Fibroblast of skin of left quadriceps (primary cell): ENCODE measurements at places on chromosomes 5 and 9.

DNA sequence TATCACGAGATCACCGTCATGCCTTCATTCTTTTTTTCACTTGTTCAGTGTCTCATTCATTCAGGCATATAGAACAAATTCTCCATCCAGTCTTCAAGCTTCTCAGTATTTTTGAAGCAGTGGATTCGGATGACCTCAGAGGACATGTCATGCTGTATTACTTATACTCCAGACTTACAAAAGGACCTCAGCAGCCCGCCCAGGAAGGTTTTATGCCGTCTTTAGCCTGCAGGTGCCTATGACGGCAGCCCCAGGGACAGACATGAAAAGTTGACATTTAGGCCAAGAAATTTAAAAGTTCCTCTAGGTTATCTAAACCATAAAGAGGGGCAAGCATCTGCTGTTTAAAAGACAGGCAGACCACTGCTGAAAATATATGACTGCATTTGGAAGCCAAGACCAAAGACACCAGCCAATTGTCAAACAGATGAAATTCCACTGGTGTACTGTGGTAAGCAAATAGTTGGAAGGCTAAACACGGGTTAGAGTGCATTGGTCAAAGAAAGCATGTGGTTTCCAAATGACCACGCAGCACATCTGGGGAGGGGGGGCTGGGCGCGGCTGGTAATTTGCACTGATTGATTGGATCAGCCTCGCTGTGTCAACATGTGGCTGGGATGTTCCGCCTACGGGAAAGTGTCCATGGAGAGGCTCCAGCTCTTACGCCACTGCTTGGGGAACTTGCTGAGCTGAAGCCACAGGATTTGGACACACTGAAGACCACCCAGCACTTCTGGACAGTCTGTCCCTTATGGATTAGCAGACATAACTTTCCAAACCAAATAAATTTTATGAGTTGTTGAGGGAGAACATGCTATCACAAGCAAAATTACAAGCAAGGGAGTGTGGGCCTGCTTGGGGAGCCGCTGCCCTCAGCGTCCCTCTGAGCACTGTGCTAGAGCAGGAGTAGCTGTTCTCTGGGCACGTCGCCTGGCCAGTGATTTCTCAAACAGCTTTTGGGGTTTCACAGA is 173.6 kb downstream of the FANCC start:
- peak; percentile 88 for DNase-seq

- DNase-seq = no peak
Measured at GRCh38 chr5:150180241-150181026, 9.4 kb upstream of the SLC6A7 start.

DNA sequence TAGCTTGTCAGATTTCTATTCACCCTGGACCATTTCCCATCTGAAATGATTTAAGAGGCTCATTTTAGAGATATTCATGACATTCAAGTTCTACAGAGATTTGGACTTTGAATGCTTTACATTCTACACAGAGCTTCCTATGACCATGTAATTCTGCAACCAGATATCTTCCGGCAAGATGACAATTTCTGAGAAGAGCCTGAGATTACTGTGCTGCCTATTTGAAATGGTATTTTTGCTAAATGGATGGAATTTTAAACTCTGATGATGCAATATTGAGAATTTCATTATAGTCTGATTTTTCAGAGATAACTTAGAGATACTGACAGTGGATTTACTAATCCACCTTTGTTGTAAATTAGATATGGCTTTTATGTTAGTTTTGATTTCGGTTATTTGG is 16.0 kb upstream of the ACOT12 start:
- no peak for DNase-seq

GRCh38 chr5:2892466-2893000 is 141.1 kb upstream of the IRX2 start:
- no peak for DNase-seq

GRCh38 chr9:68727636-68728035 is 22.6 kb downstream of the PIP5K1B start:
- no peak for DNase-seq

DNA sequence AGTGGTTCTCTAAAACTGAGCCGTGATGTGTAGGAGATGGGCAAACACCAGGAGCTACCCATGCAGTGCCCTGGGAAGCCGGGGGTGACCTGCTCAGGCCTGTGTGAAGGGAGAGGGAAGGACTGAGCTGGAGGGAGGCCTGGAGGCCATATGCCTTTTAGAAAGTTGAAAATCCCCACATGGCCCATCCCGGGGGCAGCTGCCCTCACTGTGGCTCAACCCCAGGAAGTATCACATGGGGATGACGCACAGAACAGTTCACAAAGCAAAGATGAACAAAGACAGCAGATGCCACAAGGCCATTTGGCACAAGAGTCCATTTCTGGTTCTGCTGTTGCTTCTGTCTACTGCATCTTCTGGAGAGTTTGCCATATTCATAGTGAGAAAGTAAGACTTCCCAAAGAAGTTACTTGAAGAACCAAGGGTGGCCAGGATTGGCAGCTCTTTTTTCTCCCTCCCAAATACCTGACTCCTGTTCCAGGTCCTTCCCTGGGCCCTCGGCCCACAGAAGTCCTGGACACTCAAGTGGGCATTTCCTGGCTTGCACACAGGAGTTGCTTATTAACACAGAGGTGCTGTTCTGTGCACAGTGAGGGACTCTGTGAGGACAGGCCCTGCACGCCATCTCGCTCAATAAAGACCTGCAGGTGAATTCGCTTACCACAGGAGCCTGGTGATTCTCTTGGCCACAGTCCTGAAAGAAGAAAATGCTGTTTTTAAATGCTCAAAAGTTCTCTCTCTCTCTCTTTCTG is 25.1 kb downstream of the ACSL6 start:
- no peak for DNase-seq

DNA sequence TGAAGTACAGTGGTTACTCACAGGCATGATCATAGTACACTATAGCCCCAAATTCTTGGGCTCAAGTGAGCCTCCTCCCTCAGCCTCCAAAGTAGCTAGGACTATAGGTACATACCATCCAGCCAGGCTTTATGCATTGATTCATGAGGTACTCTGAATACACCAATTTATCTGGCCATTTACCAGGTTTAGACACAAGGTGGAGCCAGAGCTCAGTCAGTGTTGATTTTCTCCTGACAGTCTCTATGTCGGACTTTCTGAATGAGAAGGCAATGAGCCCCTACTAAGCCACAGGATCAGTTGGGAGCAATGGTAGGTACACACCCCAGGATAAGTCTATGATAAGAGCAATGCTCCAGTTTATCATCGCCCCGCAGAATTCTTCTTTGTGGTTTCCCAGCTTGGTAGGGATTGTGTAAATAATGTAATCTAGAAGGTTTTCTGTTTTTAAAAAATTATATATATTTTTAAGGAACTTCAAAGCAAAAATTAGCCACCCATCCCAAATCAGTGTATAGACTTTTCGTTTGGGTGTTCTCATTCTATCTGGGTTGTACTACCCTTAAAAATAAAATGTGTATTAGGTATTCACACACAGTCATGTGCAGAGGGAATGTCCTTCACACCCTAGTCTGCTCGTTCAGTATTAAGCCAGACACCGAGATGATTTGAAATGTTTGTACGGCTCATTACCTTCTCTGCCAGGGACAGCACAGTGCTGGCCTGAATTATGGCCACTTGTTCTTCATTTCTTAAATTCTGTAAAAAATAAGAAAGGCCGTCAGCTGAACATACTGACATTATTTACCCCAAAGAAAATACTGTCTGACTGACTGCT is 118.4 kb upstream of the DPYSL3 start:
- peak; percentile 47 for DNase-seq

DNA sequence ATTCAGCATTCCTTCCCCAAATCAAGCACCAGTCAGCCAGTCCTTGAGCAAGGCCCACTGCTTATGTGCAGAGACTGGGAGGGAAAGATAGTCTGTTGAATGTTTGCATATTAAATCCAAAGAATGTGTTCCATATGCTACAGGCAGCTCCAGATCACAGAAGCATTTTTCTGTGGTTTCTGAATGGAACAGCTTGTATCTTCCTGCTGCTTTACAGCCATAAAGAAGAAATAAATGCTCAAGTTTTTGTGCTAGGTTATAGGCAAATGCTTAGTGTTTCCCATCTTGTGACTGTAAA is 310.3 kb downstream of the TRIM36 start:
- no peak for DNase-seq

- DNase-seq = no peak
Measured at GRCh38 chr9:134040176-134040565, 14.9 kb downstream of the BRD3OS start.

- no peak for DNase-seq
Measured at GRCh38 chr5:9853309-9853708, 223.2 kb upstream of the TAS2R1 start.

GRCh38 chr5:119418606-119419100 is 33.6 kb upstream of the HSD17B4 start:
- DNase-seq = no peak

- no peak for DNase-seq
Measured at GRCh38 chr5:15142458-15142857, 270.9 kb upstream of the ANKH start.

GRCh38 chr5:32726086-32726557 is 15.0 kb downstream of the NPR3 start:
- DNase-seq = no peak

DNA sequence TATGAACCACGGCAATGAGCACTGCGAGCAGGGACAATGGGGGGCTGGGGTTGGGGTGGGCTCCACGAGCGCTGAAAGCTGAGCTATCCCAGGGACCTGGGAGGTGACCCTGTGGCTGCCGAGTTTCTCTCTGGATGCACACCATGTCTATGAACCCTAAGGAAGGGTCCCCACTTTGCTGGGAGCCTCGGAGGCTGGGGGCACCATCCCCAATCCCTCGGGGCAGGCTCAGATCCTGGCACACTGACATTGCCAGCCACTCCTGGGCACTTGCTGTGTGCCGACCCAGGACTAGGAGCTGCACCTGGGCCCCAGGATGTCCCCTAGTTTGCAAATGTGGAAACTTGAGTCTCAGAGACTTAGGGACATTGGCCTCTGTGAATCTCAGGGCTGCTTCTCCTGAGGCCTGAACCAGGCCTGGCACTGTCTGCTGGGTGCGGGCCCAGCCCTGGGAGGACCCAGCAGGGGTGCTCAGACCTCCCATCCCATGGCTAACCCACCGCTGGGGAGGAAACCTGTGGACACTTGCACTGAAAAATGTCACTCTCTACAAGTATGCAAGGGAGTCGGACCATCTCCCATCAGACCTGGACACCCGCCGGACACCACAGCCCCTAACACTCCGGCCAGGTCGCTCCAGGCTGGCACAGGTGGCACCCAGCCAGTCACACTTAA is 13.0 kb upstream of the CAMSAP1 start:
- no peak for DNase-seq

DNA sequence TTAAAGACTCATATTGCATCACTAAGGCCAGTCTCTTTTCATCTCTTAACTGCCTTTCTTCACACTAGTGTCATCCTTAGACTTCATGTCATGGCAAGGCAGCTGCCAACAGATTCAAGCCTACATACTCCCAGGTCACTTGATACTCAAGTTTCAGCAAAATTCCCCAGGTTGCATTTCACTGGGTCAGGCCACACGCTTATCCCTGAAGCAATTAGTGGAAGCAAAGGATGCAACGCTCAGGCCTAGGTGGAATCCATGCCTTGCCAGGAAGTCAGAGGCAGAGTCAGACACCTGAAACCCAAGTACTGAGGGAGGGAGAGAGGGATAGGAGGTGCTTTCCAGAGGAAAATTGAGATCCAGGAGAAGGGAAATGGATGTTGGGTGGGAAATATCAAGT is 28.9 kb downstream of the YIPF5 start:
- no peak for DNase-seq
